ENCODE measurements at places on chromosomes 11 and 22.

DNA sequence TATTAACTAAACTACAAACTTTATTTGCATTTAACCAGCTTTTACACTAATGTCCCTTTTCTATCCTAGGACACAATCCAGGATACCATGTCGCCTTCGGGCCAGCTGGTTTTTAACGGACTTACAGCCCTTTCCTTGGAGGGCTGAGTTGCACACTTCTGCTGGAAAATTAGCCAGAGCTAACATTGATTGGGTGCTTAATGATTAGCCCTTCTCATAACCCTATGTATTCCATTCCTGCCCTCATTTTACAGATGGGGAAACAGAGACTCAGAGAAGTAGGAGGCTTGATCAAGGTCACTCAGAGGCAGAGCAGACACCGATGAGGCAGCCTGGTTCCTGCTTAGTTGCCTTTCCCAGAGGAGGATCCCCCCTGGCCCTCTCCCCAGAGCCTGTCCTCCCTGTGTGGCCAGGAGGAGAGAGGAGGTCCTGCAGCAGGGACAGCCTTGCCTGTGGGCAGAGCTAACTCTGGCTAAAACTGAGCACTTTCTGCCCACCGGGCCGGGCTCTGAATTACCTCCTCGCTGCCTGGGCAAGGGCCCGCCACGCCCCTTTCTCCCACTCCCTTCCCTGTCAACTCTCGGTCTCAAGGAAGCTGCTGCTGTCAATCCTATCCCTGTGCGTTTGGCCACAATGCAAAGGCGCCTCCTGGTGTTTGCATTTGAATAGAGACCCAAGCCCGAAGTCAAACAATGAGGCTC lies 59.6 kb upstream of the PAX6 start:
- peak; percentile 63 for DNase-seq

GRCh38 chr11:2887515-2888195 lies 2.1 kb upstream of the CDKN1C start:
- DNase-seq = no peak

DNA sequence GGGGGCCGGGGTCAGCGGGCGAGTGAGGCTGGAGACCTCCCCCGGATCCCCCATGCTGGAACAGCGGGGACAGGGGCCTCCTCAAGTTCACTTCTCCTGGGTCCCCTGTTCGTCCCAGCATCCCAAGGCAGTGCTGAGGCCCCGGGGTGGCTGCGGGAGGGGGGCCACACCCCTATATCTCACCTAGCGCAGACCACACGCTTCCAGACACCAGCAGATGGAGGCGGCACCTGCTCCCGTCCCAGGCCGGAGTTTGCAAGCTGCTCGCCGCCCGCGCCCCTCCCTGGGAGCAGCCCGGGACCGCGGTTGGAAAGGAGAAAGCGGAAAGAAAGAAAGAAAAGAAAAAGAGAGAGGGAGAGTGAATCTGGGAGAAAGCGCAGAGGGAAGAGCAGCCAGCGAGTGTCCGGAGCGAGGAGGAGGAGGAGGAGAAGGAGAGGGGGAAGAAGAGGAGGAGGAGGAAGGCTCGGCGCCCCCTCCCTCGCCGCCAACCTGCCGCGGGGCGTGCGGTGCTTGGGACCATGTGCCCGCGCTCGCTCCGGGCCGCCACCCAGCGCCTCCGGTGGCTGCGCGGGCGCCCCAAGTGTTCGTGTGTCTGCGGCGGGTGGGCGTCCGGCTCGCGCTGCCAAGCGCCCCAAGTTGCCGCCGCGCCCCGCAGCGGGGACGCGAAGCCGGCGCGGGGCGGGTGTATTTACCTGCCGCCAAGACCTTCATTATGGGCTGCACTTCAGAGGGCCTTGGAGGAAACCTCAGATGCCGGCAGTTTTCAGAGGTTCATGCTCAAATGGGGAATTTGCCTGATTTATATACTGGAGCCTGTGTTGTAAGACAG lies at the start of gene LIF:
Gene LIF, minus strand, starts transcription at position 775 of the 829 bp plus-strand sequence. Its CDS starts 64 bp downstream, at position 711.
- DNase-seq = peak; percentile 22

DNA sequence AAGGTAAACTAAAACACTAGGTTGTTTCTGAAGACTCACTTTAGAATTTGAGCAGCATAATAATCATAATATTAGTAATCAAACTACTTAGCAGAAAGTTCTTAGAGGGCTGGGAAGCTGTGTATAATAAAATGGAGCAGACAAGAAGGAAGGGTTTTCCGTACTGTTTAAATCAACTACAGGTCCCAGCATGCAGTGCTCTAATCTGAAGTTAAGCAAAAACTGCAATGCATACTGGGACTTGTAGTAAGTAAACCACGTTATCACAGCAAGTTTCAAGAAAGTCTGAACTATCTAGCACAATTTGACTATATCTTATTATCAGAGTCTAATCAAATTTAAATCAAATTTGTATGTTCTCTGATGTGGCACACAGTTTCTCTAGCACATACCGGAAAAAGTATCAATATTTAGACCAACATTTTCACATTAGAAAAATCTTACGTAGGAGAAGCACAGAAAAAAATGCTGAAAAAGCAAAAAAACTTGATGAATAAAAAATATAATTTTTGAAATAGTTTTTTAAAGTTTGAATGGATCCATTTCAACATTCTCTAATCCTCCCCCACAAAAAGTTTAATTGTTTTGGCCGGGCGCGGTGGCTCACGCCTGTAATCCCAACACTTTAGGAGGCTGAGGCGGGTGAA lies 8.2 kb downstream of the PHF21A start:
- peak; percentile 80 for DNase-seq

Measured in lung microvascular endothelial cell (primary cell).